ENCODE measurements at places on chromosomes 7 and 10. TPM values are rescaled to one million over a fixed set of nuclear protein-coding genes. Genes with fewer than 3 reads are reported as not detected.

- H3K36me3 ChIP-seq = peaks cover 13% of the 10 kb centered on the region
- H3K27me3 ChIP-seq = no peaks in the 10 kb centered on the region
Measured at GRCh38 chr10:119412244-119413092, 130.1 kb downstream of the RGS10 start.

DNA sequence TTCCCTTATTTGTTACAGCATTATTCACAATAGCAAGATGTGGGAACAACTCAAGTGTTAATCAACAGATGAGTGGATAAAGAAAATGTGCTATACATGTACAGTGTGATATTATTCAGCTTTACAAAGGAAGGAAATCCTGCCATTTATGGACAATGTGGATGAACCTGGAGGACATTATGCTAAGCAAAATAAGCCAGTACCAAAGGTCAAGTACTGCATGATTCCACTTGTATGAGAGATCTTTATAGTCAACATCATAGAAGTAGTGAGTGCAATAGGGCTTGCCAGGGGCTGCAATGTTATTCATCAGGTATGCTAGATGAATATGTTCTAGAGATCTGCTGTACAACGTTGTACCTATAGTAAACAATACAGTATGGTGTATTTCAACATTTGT is 138.5 kb upstream of the AGR3 start:
- no peaks in the 10 kb centered on the region for H3K36me3 ChIP-seq
- DNase-seq = no peak
- no peak overlapping the region for H3K4me3 ChIP-seq
- no peaks in the 10 kb centered on the region for H3K4me1 ChIP-seq
- H3K27me3 ChIP-seq = no peaks in the 10 kb centered on the region

DNA sequence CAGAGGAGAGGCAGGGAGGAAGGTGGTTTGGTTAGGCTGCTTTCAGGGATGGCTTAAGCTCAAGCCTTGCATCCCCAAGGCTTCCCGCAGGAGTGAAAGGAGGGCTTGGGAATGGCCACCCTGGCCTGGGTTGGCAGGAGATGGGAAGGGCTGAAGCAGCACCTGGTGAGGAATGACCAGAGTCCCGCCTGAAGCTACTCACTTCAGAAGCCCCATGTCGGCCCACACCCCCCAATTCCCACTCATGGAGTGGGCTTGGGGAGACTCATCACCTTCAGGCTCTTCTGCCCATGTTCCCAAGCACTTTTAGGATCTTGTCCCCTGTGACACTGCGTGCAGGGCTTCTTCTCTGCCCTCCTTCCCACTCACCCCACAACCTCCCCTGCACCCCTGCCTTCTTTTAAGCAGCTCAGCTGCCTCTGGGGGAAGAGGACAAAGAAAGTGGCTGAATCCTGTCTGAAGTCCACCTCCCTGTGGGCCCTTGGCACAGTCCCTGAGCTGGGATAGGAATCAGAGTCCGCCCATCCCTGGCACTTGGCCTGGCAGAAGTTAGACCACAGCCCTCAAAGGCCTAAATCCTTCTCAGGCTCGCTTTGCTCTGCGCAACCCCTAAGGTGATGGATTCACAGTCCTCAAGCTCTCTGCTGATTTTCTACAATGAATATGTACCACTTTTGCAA is 16.5 kb downstream of the RGR start:
- H3K27me3 ChIP-seq = peaks cover 29% of the 10 kb centered on the region
- no peaks in the 10 kb centered on the region for H3K36me3 ChIP-seq
- DNase-seq = no peak
- H3K4me1 ChIP-seq = peaks cover 7% of the 10 kb centered on the region
- H3K4me3 ChIP-seq = no peak overlapping the region

GRCh38 chr10:70096705-70097420 is 35.8 kb downstream of the AIFM2 start:
- no peak overlapping the region for H3K4me3 ChIP-seq
- H3K27me3 ChIP-seq = no peaks in the 10 kb centered on the region
- peaks cover 70% of the 10 kb centered on the region for H3K36me3 ChIP-seq
- no peak overlapping the region for H3K27ac ChIP-seq

DNA sequence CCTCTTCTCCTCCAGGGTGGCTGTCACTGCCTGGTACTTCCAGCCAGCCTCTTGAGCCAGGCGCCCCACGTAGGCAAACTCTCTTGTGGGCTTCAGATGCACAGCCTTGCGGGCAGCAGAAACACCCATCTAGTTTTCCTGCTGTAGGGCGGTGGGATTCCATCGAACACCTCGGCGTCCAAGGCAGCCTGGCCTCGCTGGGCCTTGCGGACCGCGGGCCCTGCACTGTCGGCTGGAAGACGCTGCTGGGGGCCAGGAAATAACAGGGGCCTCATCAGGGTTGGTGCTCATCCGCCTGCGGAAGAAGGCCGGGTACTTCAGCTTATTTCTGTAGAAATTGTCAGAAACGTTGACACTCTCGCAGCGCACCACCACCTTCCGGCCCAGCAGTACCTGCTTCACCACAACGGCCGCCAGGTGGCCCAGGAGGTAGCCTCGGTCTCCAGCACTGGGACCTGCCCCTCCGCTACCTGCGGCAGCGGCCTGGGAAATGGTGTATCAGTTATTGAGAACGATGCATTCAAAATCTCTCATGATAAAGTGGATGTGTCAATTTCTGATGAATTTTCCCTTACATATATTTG is 61.1 kb downstream of the WDFY4 start:
- no peak for DNase-seq
- no peaks in the 10 kb centered on the region for H3K27me3 ChIP-seq
- no peak overlapping the region for H3K27ac ChIP-seq
- no peaks in the 10 kb centered on the region for H3K4me1 ChIP-seq

DNA sequence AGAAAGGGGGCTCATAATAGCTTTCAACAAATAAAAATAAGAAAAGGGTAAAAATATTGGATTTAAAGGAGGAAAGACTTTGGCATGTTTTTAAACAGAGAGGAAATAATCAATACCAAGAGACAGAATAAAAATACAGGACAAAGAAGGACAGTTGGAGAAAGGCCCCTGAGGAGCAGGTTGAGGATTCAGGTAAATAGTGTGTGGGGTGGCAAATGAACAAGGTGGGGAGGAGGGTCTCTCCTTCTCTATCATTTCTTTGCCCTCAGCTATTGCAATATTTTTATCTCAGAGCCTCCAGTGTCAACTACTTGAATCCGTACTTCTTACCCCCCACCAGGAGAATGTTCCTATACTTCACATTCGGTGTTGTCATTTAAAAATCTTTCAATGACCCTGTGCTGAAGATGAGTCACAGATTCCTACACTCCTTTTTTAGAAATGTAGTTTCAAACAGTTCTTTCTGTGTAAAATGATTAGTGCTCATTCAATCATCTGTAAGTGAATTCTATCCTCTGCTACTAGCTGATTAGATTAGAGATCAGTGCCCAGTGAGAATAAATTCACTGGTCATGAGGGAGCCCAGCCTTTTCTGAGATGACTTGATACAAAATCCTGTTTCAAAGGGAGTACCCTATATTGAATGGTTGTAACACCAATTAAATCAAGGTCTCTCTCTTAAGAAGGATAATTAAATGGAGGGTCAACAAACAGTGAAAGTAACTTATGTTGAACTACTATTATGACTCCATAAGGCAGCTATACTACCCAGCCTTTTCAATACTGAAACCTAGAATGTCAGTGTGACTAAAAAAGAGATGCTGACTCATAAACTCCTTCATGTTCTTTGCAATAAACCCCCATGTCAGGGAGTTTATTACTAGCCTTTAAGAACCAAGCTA is 50.4 kb upstream of the WNT16 start:
- no peaks in the 10 kb centered on the region for H3K36me3 ChIP-seq
- H3K4me1 ChIP-seq = no peaks in the 10 kb centered on the region
- DNase-seq = no peak
- no peak overlapping the region for H3K4me3 ChIP-seq

- peaks cover 31% of the 10 kb centered on the region for H3K4me1 ChIP-seq
- no peaks in the 10 kb centered on the region for H3K36me3 ChIP-seq
- DNase-seq = peak; percentile 85
- H3K4me3 ChIP-seq = peak overlapping the region; percentile 88
Measured at GRCh38 chr10:8331896-8332729, 277.6 kb downstream of the GATA3 start.

DNA sequence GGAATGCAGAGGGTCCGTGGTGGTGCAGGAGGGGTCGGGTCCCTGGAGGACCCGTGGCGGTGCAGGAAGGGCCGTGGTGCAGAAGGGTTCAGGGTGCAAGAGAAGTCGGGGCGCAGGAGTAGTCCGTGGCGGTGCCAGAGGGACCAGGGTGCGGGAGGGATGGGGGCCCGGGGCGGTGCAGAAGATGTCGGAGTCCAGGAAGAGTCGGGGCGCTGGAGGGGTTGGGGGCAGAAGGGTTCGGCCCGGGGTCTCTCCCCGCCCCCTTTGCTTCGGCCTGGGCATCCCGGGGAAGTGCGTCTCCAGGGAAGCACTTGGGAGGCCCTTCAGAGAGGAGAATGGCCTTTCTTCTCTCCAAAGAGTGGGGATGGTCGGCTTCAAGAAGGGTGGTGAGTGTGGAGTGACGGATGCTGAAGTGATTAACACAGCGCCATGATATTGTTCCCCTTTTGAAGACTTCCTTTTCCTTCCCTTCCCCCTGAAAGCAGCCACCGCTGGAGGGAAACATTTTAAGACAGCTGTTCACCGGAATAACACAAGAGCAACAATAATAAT is 997 bp downstream of the WDR37 start:
- no peaks in the 10 kb centered on the region for H3K27me3 ChIP-seq
- H3K4me3 ChIP-seq = peak overlapping the region; percentile 99
- H3K4me1 ChIP-seq = peaks cover 83% of the 10 kb centered on the region
- DNase-seq = no peak

GRCh38 chr7:131934452-131934851 is 378.0 kb upstream of the PODXL start:
- no peaks in the 10 kb centered on the region for H3K36me3 ChIP-seq
- DNase-seq = no peak

DNA sequence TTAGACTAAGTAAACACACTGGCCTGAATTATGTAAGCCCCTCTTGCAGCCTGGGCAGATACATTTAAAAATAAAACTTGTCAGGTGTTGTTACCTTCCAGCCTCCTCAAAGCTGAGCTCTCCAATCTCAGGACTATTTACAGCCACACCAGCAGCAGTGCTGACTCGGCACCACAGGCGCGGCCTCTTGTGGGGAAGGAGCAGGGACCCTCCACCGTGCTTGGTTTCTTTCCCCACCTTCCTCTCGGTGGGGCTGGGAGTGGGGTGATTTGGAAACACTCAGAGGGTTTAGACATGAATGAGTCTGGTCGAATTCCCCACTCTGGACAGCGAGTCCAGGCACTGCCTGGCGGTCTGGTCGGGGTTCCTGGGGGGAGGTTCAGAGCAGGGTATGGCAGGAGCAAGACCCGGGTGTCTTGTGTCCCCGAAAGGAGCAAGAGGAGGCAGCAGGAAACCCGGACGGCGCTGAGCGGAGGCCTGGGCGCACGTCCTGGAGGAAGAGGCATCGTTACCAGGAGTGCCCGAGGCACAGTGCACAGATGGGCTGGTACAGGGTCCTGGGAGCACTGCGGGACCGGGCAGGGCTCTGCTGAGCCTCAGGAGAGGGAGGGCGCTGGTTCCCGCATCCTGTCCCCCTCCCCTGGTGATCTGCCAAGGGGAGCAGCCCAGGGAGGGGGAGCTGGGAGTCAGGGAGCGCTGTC is 29.2 kb upstream of the CFAP46 start:
- no peak for DNase-seq
- H3K4me1 ChIP-seq = peaks cover 3% of the 10 kb centered on the region
- H3K27me3 ChIP-seq = peaks cover 16% of the 10 kb centered on the region
- H3K4me3 ChIP-seq = no peak overlapping the region
- H3K36me3 ChIP-seq = peaks cover 2% of the 10 kb centered on the region

DNA sequence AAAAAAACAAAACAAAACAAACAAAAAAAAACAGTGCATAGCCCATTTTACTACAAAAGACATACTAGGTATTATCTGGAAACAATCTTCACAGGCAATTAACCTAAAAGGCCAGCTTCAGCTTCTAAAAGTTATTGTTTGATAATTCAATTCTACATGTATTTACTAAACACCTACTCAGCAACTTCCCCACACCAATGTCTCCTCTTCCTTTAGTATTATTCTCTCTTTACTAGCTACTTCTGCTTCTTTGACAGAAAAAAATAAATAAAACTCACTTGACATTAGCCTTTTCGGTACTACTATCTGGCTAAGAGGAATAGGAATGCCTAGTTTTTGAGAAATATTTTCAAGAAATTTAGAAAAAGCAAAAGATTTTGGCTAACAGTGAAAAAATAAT is 2.8 kb downstream of the TM9SF3 start:
- peaks cover 3% of the 10 kb centered on the region for H3K36me3 ChIP-seq
- H3K4me1 ChIP-seq = peaks cover 57% of the 10 kb centered on the region
- peak overlapping the region; percentile 49 for H3K27ac ChIP-seq
- H3K4me3 ChIP-seq = no peak overlapping the region
- H3K27me3 ChIP-seq = no peaks in the 10 kb centered on the region
- DNase-seq = no peak

- no peak for DNase-seq
- no peaks in the 10 kb centered on the region for H3K27me3 ChIP-seq
- H3K4me3 ChIP-seq = no peak overlapping the region
Measured at GRCh38 chr10:77004917-77005564, 632.6 kb downstream of the KCNMA1 start.

DNA sequence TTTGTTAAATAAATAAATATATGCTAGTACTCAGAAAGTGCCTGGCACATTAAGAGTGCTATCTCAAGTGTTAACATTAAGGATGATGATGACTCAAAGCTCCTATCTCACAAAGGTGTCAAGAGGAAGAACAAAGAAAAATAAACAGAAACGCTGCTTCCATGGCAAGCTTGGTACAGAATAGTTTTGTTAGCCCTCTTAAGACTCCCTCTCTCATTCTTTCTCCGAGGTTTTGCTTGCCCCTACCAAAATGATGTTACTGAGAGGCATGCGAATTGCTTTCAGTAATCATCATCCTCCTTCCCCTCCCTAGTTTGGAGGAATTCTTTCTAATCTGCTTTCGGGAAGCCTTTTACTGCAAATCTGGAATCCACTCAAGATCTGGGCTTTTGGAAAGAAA is 96.7 kb downstream of the SORCS1 start:
- no peaks in the 10 kb centered on the region for H3K4me1 ChIP-seq
- no peaks in the 10 kb centered on the region for H3K36me3 ChIP-seq
- no peaks in the 10 kb centered on the region for H3K27me3 ChIP-seq
- no peak overlapping the region for H3K27ac ChIP-seq
- no peak for DNase-seq

GRCh38 chr10:16259726-16260125 is 177.1 kb upstream of the PTER start:
- DNase-seq = no peak
- H3K36me3 ChIP-seq = no peaks in the 10 kb centered on the region
- no peaks in the 10 kb centered on the region for H3K4me1 ChIP-seq
- H3K4me3 ChIP-seq = no peak overlapping the region

DNA sequence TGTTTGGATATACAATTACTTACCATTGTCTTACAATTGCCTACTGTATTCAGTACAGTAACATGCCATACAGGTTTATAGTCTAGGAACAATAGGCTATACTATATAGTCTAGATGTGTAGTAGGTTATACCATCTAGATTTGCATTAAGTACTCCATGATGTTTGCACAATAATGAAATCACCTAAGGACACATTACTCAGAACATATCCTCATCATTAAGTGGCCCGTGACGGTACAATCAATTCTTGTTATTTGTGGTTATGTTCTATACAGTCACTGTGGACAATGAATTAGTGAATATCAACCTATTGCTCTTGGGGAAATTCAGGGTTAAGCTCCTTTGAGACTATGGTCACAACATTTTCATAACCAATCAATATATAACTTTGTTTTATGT is 75.6 kb downstream of the MICU1 start:
- DNase-seq = no peak
- no peak overlapping the region for H3K4me3 ChIP-seq
- no peaks in the 10 kb centered on the region for H3K4me1 ChIP-seq
- H3K27ac ChIP-seq = no peak overlapping the region
- H3K36me3 ChIP-seq = peaks cover 11% of the 10 kb centered on the region
- no peaks in the 10 kb centered on the region for H3K27me3 ChIP-seq

SNX8 gene
- 7.6 TPM for total RNA-seq

WEE2 gene
- not detected for total RNA-seq

TCTN3 gene
- 23.7 TPM for total RNA-seq

MRPL32 gene
- total RNA-seq = 55.1 TPM

LRRC61 gene
- 13.8 TPM for total RNA-seq

TFPI2 gene
- total RNA-seq = not detected

TAS2R3 gene
- total RNA-seq = 4.6 TPM

All from naive thymus-derived CD8-positive, alpha-beta T cell (primary cell).